H54 (cell line): ENCODE measurements at places on chromosomes 1 and 21.

DNA sequence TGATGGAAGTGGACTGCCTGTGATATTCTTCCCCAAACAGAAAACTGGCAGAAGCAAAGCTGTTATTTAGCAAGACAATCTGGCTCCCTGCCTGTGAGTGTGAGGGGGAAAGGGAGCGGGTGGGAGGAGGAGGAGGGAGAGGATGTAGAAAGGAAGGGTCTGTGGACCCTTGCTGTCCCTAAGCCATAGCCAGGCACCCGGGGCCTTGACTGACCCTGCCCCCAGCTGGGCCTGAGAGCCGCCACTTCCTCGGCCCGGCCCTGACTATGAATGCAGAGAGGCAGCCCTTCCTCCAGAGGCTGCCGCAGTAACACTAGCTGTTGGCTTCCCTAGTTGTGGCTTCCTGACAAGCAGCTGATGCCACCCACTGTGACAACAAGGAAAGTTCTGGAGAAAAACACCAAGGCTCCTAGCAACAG lies 13.9 kb downstream of the PLA2G2F start:
- no peak for DNase-seq

- no peak for DNase-seq
These were observed 165.1 kb downstream of the TGFB2 start for GRCh38 chr1:218510153-218510772.

GRCh38 chr1:155472491-155473083 lies 90.0 kb downstream of the ASH1L start:
- DNase-seq = no peak

- peak; percentile 63 for DNase-seq
These were observed 38.4 kb downstream of the SPEN start for GRCh38 chr1:15885701-15886610.

- no peak for DNase-seq
These were observed 1359.6 kb downstream of the PLA2G4A start for GRCh38 chr1:188188317-188188716.

GRCh38 chr1:91761295-91761721 lies 124.6 kb downstream of the TGFBR3 start:
- no peak for DNase-seq

DNA sequence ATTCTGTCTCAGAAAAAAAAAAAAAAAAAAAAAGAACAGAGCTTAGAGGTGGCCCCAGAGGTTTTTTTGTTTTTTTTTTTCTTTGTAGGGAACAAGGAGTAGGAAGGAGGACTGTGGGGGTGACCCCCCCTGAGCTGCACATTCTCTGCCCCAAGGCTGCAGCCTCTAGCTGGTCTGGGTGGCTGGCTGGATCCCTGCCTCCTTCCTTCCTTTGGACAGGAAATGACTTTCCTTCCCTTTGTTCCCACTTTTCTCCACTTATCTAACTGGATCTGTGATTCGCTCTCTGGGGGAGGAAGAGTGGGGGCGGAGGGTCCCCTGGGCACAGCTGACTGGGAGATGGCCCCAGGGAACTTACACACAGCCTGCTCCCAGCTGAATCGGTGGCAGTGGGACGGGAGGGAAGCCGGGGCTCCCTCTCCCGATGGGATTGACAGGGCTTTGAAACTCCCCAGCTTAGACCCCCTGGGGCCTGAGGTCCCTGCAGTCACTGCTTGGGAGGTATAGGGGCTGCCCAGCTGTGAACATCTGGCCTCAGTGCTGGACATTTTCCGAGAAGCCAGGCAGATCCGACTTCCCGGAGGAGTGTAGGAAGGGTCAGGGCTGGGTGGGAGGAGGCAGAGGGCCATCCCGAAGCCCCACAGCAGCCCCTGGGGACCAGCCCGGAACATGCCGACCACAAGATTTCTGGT lies 2.1 kb downstream of the FBLIM1 start:
- peak; percentile 68 for DNase-seq

DNA sequence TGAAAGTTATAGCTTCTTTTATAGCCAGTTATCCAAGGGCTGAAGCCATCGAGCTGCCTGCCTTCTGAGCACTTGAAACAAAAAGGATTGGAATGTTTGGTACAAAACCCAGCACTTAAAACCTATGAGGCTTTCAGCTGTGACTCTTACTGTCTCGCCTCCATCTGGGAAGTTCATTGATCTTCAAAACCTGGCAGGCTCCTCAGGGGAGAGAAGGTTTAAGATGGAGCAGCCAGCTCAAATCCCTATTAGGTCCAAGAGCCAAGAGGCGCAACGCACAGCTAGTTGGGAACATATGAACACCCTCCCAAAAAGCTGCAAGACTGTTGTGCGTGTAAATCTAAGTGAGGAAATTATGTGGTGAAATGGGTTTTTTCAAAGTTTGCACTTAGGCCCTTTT lies 33.4 kb downstream of the BACE2 start:
- DNase-seq = no peak

- DNase-seq = no peak
These were observed 91.5 kb upstream of the IPO9 start for GRCh38 chr1:201737352-201738060.

- no peak for DNase-seq
These were observed 122.2 kb downstream of the POU2F1 start for GRCh38 chr1:167342846-167343245.

DNA sequence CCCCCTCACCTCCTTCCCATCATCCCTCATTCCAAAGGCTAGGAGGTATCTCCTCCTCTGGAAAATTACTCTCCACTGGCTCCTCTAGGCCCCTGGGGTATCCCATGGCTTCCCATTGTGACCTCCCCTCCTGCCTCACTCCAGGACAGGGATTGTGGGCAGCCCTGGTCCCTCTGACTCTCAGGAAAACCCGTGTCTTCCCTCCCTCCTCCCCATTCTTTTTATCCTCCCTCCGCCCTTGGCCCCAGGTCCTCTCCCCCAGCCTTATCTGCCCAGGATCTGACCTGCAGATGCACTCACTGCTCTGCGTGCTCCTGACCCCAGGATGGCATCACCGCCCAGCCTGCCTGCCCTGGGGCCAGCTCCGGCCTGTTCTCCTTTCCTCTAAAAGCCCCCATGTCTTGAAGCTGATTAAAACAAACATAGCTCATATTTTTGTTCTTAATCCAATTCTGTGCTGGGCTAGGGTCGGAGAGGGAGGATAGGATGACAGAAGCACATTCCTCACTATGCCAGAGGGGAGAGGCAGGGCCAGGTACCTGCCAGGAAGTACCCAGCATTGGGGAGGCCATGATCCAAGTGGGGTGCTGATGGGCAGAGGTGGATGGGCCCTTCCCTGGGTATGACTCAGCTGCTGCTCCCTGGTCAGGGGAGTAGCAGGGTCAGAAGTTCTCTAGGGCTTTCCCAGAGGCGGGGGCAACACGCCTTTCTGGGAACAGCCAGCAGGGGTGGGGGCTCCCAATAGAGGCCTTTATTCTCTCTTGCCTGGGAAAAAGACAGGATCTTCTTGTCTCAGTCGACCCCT lies 13.8 kb upstream of the UBL4B start:
- DNase-seq = no peak

DNA sequence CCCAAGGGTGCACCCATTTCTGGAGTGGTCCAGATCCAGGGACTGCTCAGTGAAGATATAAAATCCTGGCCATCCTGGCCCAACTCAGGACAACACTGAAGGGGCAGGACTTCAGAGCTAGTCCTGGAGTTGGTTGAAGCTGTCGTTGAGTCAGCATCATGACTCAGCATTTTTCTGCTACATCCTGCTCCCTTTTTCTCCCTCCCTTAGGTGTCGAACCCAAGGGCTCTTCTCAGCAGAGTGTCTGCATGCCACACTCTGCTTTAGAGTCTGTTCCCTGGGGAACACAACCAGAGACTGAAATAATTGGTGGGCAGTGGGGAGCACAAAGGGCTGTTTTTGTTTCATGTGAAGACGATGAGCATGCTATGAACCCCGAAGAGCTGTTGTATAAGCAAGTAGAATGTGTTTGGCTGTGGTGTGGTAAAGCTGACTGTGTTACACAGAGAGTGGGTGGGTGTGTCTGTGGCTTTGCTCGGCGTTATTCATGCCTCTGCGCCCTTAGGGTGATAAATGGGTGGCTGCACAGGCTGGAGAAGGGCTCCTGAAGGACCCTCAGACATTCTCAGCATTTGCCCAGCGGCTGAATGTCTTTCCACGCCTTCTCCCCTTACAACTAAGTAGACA lies 167.2 kb downstream of the CYYR1 start:
- DNase-seq = peak; percentile 74

DNA sequence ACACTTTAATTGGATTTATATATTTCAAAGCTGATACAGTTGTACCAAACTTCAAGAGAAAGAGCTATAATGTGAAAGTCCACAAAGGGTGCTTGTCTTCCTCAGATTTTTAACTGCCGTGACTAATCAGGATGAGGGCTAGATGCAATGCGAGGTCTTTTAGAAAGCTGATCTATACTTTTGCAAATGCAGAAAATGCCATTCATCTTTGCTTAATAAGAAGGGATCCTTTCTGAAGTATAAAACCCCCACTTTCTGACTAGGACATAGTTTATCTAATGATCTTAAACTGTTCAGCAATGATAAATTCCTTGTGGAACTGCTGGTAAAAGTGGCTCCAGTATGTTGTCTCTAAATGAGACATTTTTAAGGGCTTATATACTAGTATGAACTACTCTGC lies 102.7 kb upstream of the NGF start:
- no peak for DNase-seq

DNA sequence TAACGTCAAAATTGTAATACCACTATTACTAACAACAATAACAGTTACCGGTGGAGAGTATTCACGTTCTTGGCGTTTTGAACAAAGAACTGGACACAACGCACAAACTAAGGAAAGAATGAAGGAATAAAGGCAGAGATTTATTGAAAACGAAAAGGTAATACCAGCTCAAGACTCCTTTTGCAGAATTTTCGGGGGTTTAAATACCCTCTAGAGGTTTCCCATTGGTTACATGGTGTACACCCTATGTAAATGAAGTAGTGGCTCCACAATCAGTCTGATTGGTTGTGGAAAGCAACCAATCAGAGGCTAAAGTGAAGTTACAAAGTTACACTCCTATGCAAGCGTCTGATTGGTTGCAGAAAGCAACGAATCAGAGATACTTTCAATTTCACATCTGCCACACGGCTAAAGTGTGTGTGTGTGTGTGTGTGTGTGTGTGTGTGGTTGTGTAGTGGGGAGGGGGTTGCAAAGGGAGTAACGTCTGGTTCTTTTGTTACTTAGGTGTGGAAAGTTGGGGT lies 1.1 kb upstream of the GTF2B start:
- no peak for DNase-seq

- DNase-seq = no peak
These were observed 57.1 kb upstream of the PPP2R5A start for GRCh38 chr1:212228076-212228475.

GRCh38 chr1:207203541-207203940 lies 99.5 kb downstream of the C4BPA start:
- no peak for DNase-seq

DNA sequence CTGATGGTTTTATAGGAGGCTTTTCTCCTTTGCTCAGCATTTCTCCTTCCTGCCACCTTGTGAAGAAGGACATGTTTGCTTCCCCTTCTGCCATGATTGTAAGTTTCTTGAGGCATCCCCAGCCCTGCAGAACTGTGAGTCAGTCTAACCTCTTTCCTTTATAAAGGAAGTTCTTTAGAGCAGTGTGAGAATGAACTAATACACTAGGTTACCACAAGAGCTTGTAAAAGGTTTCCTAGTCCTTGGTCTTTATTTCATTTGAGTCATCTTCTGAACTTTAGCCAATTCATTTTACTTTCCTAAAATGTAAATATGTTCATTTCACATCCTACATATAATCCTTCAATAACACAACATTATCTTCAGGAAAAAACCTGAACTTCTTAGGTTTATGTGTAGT lies 365.3 kb downstream of the HHIPL2 start:
- DNase-seq = no peak

DNA sequence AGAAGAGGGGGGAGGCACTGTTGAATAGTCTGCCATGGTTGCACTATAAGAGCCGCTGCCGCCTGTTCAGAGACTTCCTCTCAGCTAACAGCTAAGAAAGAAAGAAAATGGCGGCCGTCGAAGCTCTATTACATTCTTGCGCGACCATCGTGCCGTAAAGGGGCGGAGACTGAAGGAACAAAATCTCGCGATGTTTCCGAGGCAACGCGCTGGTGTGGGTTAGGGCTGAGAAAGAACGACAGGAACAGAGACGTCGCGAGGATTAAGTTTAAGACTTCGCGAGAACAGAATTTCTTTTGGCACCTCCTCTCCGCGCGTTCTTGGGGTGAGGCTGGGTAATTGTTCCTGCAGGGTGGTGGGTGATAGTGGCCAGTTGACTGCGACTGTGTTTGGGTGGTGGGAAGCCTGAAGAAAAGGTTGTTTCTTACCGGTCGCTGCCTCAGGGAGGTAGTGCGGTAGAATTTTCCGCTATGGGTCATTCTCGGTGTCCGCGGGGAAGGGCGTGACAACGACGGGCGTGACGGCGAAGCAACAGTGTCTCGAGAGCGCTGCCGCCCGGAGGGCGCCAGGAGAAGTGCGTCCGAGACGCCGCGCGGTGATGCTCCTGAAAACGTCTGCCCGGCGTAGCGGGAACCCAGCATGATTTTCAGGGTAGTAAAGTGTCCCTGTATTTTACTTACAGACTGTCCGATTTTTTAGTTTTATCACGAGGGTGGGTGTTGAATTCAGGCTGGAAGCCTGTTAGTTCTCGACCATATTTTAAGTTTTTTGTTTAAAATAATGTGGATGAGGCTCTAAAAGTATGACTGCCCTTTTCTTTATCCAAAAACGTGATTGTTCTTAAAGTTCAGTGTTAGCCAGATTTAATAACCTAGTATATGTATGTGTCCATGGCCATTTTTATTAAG lies at the start of gene FUBP1:
TSS of gene FUBP1 (minus strand) at position 104 of the 908 bp plus-strand sequence. CDS start at position 36, 68 bp downstream.
- peak; percentile 64 for DNase-seq
